Osteoblast (primary cell): ENCODE measurements at places on chromosomes 7 and 10. TPM values are rescaled to one million over a fixed set of nuclear protein-coding genes. Genes with fewer than 3 reads are reported as not detected.

The ECHS1 gene
- total RNA-seq, result 55.4 and 56.1 TPM in 2 replicates

- no peak for DNase-seq
Measured at GRCh38 chr10:12200850-12201249, 4.9 kb downstream of the CDC123 start.

The OR2AE1 gene
- total RNA-seq, result 0.29 and 0.72 TPM in 2 replicates

The HKDC1 gene
- total RNA-seq, result 0.29 and 2.9 TPM in 2 replicates

DNA sequence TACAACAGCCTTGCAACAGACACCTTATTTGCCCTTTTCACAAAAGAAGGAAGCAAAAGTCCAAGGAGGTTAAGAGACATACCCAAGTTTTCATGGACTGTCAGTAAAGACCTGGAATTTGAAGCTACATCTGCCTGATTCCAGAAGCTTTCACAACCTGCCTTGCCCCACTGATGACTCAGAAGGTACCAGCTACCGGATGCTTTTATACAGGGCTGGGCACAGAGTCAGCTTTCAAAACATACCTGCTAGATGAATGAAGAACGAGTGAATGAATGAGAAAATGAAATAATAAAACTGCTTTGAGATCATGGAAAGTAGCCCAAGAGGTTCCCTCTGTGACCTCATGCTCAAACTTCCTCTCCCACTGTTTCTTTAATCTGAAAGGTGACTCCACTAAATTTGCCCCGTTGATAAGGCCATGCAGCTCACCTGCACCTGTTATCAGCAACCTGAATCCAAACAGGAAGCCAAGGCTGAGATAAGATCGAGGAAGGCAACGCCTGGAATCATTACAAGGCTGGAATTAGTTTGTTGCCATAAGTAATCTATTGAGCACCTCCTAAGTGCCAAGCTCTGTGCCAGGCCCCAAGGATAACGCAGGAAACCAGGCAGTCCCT is 151.5 kb downstream of the WDR11 start:
- DNase-seq, result no peak

The PLPP4 gene
- total RNA-seq, result 8.0 and 16.5 TPM in 2 replicates

GRCh38 chr7:100418930-100419659 is 9.4 kb downstream of the ZCWPW1 start:
- no peak for DNase-seq

The GJC3 gene
- not detected in 2 replicates for total RNA-seq

- no peak for DNase-seq
Measured at GRCh38 chr7:98713165-98713810, 96.2 kb downstream of the NPTX2 start.

DNA sequence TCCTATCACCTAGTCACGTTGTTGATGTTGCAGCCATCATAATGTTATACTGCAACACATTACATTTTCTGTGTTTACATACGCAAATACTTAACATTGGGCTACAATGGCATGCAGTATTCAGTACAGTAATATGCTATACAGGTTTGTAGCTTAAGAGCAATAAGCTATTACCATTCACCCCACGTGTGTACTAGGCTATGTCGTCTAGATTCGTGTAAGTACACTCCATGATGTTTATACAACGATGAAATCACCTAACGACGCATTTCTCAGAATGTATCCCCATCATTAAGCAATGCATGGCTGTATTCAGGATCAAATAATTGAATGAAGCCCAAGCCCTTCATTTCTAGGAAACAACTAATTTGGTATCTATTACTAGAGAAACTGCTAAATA is 43.4 kb upstream of the C1GALT1 start:
- no peak for DNase-seq

DNA sequence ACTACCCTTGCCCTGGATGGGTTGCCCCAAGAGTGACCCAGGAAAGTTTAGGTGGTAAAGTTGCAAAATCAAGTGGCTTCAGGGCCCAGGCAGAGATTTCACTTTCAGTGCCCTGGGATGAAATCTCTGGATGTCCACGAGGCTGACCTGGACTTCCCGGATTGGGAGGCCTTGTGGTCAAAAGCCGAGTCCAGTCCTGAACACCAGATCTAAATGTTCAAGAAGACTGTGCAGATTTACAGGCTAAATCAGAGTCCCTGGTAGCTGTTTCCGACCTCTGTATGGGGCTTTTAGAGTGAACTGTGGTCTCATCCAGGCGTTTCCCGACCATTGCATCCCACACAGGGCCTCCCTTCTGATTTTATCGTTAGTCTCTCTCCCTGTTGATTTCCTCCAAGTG is 95.3 kb downstream of the WDR11 start:
- DNase-seq, result no peak

DNA sequence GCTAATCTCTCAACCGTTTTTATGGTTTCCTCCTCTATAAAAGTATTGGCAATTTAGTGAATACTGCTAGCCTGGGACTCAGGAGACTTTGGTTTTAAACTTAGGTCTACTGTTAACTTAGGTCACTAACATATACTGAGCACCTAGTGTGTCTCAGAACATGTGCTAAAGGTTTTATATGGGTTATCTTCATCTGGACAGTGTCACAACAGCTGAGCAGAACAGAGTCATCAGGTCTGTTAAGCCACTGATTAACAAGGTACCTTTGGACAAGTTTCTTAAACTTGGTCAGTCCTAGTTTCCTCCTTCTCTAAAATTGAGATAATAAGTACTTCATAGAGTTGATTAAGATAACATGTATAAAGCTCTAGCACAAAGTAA is 30.6 kb downstream of the NET1 start:
- no peak for DNase-seq

GRCh38 chr10:131195558-131196159 is 115.9 kb downstream of the TCERG1L start:
- DNase-seq, result no peak

- DNase-seq, result no peak
Measured at GRCh38 chr10:73469579-73469978, 26.2 kb downstream of the PPP3CB start.

The CXCL12 gene
- 288 and 358 TPM in 2 replicates for total RNA-seq

GRCh38 chr10:78815702-78816334 is 252.9 kb upstream of the ZMIZ1 start:
- DNase-seq, result no peak

DNA sequence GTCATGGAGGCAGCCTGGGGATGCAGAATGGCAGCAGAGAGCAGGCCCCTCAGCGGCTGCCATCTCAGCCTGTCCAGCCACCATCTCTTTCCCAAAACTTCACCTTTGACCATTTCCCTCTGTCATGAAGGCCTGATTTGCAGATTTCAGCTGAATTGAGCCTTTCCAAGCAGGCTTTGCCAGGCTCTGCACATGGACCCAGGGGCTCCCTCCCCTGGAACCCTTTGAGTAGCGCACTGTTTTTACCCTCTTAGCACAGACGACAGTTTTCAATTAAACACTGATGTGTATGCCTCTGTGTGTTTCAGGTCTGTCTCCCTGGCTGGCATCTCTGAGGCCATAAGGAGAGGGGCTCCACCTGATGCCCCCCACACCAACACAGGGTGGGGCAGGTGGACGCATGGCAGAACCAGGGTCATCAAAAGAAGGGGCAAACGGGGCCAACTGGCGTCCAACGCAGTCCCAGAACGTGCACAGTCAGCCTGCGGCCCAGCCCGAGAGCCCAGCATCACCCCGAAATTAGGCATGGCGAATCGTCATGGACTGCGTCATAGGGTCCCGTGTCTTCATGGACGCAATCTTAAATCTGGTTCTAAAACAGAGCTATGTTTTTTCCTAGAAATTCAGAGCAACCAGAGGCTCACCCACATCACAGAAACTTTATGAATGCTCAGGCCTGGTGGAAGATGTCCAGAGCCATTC is 185.0 kb upstream of the TCERG1L start:
- DNase-seq, result no peak

DNA sequence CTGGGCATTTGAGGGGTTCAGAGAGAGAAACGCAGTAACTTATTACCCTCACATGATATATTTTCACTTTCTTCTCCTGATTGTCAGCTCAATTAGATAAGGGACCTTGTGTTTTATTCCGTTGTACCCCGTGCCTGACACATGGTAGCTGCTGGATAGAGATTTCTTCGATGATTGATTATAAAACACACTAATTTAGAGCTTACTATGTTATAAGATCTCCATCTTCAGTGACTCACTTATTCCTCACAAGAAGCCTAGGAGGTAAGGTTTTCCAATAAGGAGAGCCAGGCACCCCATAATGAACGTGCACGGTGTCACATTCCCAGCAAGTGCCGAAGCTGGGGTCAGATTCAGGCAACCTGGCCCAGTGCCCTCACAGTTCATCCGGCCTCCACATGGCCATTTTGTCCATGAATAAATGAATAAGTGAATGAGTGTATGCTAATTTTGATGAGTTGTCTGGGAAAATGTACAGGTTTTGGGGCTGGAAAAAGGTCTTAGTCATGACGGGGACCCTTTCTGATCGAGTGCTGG is 138.1 kb upstream of the CDCA7L start:
- peak; percentile 75 for DNase-seq

The EPHB4 gene
- 41.8 and 47.0 TPM in 2 replicates for total RNA-seq

DNA sequence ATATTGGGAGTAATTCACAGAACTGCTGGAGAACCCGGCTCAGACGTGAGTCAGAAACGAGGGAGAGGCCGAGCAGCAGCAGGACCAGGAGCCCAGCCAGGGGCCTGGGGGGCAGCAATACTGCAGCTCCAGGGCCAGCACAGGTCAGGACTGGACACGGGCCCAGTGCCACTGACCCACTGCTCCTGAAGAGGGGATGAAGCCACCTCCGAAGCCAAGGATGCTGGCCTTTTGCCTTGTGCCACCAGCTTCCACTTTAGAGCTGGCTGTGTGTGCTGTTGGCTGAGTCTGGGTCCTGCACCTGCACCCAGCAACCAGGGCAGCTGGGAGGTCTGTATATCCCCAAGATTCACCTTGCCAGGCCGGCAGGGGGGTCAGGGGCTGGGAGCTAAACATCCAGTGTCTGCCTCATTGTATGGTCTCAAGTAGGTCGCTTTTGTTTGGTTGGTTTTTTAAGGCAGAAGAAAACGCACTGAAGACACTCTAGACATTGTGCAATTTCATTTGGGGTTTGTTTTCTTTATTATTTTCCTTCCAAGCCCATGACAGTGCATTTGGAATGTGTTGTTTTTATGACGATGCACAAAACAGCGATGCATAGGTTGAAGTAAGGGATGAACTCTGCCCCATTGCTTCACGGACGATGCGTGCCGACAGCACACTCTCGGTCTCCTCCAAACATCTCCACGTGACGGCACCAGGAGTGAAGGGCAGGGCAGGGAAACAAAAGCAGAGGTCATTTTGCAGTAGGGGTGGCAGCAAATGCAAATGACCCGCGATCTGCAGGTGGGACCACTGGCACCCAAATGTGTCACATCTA is 27.7 kb upstream of the INSIG1 start:
- DNase-seq, result peak; percentile 94

The COL26A1 gene
- total RNA-seq, result not detected in 2 replicates
